ENCODE measurements at places on chromosomes 2 and 18.

GRCh38 chr18:73950116-73950700 is 197.4 kb downstream of the FBXO15 start:
- DNase-seq, result no peak

GRCh38 chr18:29171892-29172755 is 995.2 kb upstream of the CDH2 start:
- no peak for DNase-seq

GRCh38 chr18:27719680-27720079 is 457.2 kb downstream of the CDH2 start:
- no peak for DNase-seq

GRCh38 chr18:72086421-72086820 is 457.7 kb downstream of the CBLN2 start:
- DNase-seq, result peak; percentile 47

DNA sequence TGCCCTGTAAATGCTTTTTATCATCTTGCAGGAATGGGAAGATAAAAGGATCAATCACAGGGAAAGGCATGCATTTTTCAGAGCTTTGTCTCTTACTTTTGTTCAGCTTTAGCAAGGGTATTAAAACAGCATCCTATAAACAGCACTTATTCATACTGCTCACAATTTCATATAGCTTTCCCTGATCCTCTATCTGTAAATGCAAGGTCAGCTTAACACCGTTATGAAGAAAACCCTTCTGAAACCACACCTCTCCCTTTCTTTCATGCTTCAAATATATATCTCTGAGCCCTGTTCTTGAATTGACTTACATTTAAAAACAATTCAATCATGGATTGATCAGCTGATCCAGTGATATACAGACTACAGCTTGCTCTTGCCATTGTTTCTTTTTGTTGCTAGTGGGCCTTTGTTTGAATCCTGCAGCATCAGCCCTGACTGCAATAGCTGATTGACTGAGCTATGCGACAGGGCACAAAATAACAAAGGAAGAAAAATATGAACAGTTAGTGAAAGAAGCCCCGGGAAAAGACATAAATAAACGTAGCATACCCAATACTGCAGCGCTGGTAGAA is 795.5 kb upstream of the CDH2 start:
- DNase-seq, result no peak

GRCh38 chr2:50102383-50102782 is 929.5 kb downstream of the NRXN1 start:
- DNase-seq, result no peak

DNA sequence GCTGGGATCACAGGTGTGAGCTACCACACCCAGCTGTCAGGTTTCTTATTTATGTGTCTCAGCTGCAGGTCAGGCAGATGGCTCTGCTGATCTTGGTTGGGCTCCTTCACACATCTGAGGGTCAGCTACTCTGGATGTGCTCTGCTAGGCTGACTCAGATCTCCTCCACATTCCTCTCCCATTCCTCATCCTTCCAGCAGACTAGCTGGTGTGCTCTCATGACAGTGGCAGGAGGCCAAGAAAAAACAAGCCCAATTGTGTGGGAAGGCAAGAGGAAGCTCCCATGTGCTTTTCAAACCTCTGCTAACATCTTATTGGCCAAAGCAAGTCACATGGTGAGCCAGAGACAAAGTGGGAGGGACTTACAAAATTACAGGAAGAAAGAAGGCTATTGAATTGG is 11.7 kb upstream of the MSH6 start:
- DNase-seq, result peak; percentile 99

DNA sequence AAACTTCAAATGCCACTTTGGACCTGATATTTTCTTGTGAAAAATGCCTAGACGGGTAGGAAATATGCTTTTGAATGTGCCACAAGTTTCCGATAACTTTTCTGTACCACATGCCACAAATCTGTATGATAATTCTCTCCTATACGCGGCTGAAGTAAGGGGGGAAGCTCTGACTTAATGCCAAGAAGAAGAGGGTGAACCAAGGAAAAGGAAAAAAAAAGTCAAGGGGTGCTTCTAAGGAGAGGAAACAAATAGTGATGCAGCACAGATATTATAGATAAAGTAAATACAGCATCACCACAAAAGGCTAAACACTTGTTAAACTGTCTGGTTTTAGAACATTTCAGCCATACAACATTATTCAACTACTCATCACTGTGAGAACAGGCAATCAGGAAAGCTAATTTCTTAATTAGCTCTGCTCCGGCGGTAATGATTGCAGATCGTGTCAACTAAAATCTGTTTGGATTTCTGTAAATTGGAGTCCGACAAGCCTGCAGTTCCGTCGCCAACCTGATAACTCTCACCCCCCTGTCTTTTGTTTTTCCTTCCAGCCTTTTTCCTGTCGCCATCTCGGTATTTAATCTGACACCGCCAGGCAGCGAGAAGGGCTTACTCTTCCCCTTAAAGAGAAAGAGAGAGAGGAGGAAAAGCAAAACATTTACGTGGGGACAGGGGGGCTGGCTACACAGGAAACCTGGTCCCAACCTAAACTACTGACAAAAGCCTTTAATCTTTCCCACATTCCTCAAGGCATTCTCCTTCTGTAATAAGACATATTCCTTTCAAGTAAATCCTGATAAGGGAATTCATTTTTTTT is 67.5 kb downstream of the ZEB2 start:
- DNase-seq, result peak; percentile 61

Data from ACHN (cell line).